ENCODE measurements at places on chromosomes 7 and 10. TPM values are rescaled to one million over a fixed set of nuclear protein-coding genes. Genes with fewer than 3 reads are reported as not detected.

DNA sequence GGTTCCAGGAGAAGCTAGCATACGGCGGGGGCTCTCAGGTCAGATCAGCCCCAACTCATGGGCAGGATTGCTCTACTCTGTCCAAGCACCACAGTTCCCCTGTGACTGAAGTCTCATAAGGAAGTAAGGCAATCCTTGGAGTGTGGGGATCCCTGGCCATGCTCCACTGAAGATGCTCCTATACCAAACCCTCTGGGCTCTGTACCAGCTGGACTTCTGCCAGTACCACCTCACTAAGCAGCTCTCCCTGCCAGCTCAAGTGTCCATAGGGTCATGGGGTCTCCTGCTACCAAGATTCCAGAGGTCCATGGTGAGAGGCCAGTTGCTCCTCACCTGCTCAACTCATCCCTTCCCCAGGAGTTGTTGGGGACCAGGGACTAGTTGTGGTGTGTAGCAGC is 355.7 kb upstream of the STEAP1 start:
- no peaks in the 10 kb centered on the region for H3K4me1 ChIP-seq
- H3K27me3 ChIP-seq: no peaks in the 10 kb centered on the region
- no peaks in the 10 kb centered on the region for H3K36me3 ChIP-seq
- no peak overlapping the region for H3K27ac ChIP-seq
- DNase-seq: no peak

GRCh38 chr10:49364747-49365146 is 31.1 kb downstream of the DRGX start:
- H3K4me3 ChIP-seq: no peak overlapping the region
- H3K27me3 ChIP-seq: no peaks in the 10 kb centered on the region
- DNase-seq: no peak
- H3K36me3 ChIP-seq: no peaks in the 10 kb centered on the region
- H3K4me1 ChIP-seq: peaks cover 33% of the 10 kb centered on the region

Gene HOXA6
- 4.0 TPM for total RNA-seq

Gene GBX1
- total RNA-seq: not detected

Gene STOX1
- total RNA-seq: 4.1 TPM

DNA sequence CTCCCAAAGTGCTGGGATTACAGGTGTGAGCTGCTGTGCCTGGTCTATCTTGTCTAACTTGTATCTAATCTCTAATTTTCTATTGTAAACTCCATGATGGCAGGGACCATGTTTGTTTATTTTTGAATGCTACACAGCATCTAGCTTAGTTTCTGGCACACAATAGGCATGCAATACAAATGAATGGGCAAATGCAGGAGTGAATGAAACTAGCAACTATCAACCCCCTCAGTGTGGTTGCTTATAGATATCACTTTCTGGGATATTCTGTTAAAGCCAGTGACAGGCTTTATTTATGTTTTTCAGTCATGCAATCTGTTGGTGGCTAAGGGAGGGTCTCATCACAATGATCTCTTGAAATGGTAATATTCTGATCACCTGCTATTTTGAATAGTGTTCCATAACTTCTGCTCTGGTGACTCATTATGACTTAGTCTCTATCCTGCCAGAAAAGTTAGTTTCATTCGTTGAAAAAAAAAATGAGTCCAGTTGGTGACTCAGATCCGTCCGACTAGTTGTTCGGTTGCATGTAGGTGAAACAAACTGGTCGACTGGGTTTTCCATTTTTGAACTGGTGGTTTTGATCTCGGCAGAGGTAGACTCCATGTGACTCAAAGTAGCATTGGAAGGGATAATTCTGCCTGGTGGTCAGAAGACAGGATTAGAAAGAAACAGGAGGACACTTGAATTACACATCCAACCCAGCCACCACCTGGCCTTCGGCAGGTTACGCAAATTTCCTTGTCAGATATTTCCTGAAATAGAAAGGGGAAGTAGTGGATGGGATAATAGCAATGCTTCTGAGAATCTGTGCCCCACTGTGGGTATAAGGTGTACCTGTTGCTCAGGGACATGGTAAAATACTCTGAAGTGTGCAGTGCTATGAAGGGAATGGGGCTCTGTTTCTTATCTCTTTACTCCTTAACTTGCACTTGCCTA is 76.8 kb downstream of the GATA3 start:
- no peaks in the 10 kb centered on the region for H3K36me3 ChIP-seq
- no peaks in the 10 kb centered on the region for H3K27me3 ChIP-seq
- no peak overlapping the region for H3K4me3 ChIP-seq
- H3K4me1 ChIP-seq: no peaks in the 10 kb centered on the region
- H3K27ac ChIP-seq: no peak overlapping the region

- peak overlapping the region; percentile 87 for H3K27ac ChIP-seq
- no peaks in the 10 kb centered on the region for H3K36me3 ChIP-seq
- no peak for DNase-seq
- no peak overlapping the region for H3K4me3 ChIP-seq
- H3K4me1 ChIP-seq: peaks cover 19% of the 10 kb centered on the region
Measured at GRCh38 chr10:79982861-79983260, 34.0 kb upstream of the SFTPD start.

Gene WBP1L
- total RNA-seq: 63.3 TPM

- no peak for DNase-seq
- no peaks in the 10 kb centered on the region for H3K36me3 ChIP-seq
- peaks cover 2% of the 10 kb centered on the region for H3K4me1 ChIP-seq
- no peaks in the 10 kb centered on the region for H3K27me3 ChIP-seq
- H3K4me3 ChIP-seq: no peak overlapping the region
Measured at GRCh38 chr10:21347043-21347784, 178.3 kb downstream of the SKIDA1 start.

Gene PSAP
- 776 TPM for total RNA-seq

Gene PKD1L1
- total RNA-seq: 0.89 TPM

GRCh38 chr10:26278295-26278694 is 61.7 kb downstream of the GAD2 start:
- no peak overlapping the region for H3K4me3 ChIP-seq
- no peaks in the 10 kb centered on the region for H3K27me3 ChIP-seq
- H3K4me1 ChIP-seq: no peaks in the 10 kb centered on the region
- no peaks in the 10 kb centered on the region for H3K36me3 ChIP-seq
- no peak overlapping the region for H3K27ac ChIP-seq

Gene PSMC2
- 104 TPM for total RNA-seq

Gene RPEL1
- total RNA-seq: not detected

DNA sequence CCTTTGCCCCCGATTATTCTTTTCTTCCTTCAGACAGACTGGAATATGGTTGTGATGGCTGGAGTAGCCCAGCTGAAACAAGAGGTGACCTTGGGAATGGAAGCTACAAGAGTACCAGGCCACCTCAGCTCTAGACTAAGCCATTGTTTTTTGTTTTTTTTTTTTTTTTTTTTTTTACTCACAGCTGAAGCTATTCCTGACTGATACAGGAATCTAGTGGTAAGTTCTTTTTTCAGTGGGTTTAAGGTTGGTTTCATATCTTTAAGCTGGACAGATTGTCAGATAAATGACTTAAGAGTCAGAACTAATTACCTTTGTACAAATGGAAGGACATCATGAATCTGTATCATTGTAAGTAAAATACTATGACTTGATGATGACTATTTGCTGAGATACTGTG is 30.2 kb upstream of the PTPN12 start:
- H3K27me3 ChIP-seq: no peaks in the 10 kb centered on the region
- DNase-seq: no peak
- no peak overlapping the region for H3K27ac ChIP-seq
- no peak overlapping the region for H3K4me3 ChIP-seq
- no peaks in the 10 kb centered on the region for H3K4me1 ChIP-seq

DNA sequence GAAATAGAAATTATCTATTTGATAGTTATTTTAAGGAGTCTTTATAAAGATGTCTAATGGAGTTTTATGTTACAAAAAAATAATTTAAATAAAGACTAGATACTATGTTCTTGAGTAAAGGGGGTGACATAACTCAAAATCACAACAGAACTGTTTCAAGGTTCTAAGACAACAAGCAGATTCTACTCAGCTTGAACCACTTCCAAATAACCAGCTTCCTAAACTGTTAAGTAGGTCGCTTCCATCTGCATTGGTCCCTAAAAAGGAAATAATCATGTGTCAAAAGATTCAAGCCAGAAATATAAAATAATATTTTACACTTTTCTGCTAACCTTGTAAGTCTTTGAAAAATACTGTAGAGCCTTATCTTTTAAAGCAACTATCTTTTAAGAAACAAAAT is 14.1 kb downstream of the SEM1 start:
- DNase-seq: no peak
- no peaks in the 10 kb centered on the region for H3K27me3 ChIP-seq
- peaks cover 3% of the 10 kb centered on the region for H3K36me3 ChIP-seq

Gene RBP3
- not detected for total RNA-seq

Gene MINDY4
- total RNA-seq: 35.0 TPM

Gene POLR2J
- 37.1 TPM for total RNA-seq

DNA sequence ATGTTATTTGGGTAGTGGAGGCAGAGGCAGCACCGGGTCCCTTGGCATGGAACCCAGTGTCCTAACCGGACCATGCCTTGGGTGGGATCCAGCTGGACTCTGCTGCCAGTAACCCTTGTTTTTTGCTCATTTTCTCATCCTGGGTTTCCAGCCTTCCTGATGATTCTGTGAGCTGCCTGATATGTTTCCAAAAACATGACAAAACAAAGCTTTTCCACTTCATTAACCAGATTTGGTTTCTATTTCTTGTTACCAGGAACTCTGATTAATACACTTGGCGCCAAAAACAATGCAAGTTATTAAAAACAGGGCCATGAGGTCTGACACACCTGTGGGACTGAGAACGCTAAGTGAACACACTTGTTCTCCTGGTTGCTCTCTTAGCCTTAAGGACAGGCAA is 32.8 kb upstream of the DLG5 start:
- no peak overlapping the region for H3K27ac ChIP-seq
- no peak overlapping the region for H3K4me3 ChIP-seq
- H3K4me1 ChIP-seq: no peaks in the 10 kb centered on the region
- no peaks in the 10 kb centered on the region for H3K36me3 ChIP-seq
- H3K27me3 ChIP-seq: no peaks in the 10 kb centered on the region

DNA sequence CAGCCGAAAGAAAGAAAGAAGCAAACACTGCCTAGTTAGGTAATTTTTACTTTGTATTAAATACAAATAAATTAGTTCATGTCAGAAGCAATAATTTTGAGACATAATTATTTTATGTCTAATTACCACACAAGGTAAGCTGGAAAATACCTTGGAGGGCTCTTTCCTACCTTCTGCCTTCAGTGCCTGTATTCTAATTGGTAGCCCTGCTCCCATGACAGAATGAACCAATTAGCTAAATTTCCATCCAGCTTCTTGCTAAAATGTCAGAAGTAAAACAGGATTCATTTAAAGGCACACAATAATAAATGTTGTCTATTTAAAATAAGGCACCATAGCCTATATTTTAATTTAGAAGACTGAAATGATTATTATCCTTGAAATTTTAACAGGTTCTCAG is 135.4 kb upstream of the POT1 start:
- H3K27ac ChIP-seq: no peak overlapping the region
- H3K27me3 ChIP-seq: no peaks in the 10 kb centered on the region
- no peaks in the 10 kb centered on the region for H3K36me3 ChIP-seq
- H3K4me1 ChIP-seq: no peaks in the 10 kb centered on the region
- H3K4me3 ChIP-seq: no peak overlapping the region
- DNase-seq: no peak

- no peak overlapping the region for H3K4me3 ChIP-seq
- H3K4me1 ChIP-seq: peaks cover 61% of the 10 kb centered on the region
- peak overlapping the region; percentile 41 for H3K27ac ChIP-seq
- H3K27me3 ChIP-seq: no peaks in the 10 kb centered on the region
- H3K36me3 ChIP-seq: no peaks in the 10 kb centered on the region
Measured at GRCh38 chr10:119252051-119252465, 44.7 kb downstream of the GRK5 start.

Gene TWIST1
- total RNA-seq: not detected

GRCh38 chr7:121547544-121548092 is 151.5 kb upstream of the FAM3C start:
- no peaks in the 10 kb centered on the region for H3K27me3 ChIP-seq
- DNase-seq: no peak
- H3K4me1 ChIP-seq: no peaks in the 10 kb centered on the region
- no peak overlapping the region for H3K27ac ChIP-seq
- H3K4me3 ChIP-seq: no peak overlapping the region

Gene PNLIPRP3
- not detected for total RNA-seq

GRCh38 chr7:54813398-54813797 is 54.4 kb upstream of the SEC61G start:
- H3K4me3 ChIP-seq: no peak overlapping the region
- H3K36me3 ChIP-seq: no peaks in the 10 kb centered on the region
- H3K4me1 ChIP-seq: peaks cover 39% of the 10 kb centered on the region
- no peak for DNase-seq
- no peaks in the 10 kb centered on the region for H3K27me3 ChIP-seq

Gene AKR1B15
- not detected for total RNA-seq

DNA sequence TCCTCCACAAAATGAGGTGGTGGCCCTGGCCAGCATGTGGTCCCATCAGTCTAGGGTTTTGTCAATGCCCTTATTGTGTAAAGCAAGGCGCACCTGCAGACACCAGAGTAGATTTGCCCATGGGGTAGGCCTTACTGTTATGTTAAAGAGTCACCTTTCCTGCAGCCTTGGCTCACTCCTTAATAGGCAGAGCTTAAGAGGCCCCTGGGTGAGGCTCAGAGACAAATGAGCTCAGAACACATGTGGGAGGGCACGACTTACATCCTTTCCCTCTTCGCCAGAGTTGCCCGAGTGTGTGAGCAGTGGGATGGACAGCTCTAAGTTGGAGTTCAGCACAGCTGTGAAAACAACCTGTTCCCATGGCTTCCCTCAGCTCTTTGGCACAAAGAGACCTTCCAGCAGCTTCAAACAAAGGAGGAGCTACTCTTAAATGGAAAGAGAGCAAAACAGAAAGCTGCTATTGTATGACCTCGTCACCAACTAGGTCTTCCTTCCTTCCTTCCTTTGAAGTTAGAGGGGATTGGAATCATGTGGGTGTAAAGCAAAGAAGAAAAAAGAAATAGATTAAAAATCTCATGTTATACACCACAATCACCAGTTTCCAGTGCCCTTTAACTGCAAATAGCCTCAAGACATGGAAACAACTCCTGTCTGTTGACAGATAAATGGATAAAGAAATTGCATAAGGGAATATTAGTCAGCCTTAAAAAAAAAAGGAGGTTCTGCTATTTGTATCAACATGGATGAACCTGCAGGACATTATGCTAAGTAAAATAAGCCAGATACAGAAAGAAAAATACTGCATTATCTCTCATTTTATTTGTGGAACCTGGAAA is 11.9 kb upstream of the XPNPEP1 start:
- no peak overlapping the region for H3K4me3 ChIP-seq
- peak overlapping the region; percentile 10 for H3K27ac ChIP-seq
- no peak for DNase-seq
